ENCODE measurements at places on chromosomes 5 and 9.

DNA sequence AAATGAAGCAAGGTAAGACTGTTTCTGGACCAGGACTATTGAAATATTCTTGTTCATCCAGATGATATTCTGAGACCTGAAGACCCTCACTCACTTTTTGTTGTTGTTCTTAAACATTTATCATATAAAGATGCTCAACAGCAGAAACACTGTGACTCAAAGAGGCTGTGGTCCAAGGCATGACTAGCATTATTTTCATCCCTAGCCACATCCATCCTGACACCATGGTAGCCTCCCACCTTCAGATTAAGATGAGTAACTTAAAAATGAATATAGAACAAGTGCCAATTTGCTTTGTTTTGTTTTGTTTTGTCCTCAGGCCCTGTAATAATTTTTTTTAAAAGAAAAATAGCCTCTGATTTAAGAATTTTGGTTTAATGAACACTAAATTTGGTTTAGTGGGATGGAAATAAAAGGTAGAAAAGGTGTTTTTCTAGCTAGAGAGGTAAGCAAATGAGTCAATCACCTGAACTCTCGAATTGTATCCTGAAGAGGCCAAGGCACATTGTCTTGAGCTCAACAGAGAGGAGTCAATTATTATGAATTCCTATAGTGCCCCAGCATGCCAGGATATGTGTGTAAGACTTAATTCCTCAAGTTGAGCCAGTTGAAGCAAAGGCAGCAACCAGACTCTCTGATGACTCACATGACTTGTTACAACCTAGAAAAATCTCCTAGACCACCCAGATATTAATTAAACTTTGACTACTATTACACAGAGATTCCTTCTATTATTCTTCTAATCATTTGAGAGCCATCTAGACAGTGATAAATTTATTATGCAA, 380.1 kb upstream of the TUSC1 start:
- DNase-seq, result no peak

DNA sequence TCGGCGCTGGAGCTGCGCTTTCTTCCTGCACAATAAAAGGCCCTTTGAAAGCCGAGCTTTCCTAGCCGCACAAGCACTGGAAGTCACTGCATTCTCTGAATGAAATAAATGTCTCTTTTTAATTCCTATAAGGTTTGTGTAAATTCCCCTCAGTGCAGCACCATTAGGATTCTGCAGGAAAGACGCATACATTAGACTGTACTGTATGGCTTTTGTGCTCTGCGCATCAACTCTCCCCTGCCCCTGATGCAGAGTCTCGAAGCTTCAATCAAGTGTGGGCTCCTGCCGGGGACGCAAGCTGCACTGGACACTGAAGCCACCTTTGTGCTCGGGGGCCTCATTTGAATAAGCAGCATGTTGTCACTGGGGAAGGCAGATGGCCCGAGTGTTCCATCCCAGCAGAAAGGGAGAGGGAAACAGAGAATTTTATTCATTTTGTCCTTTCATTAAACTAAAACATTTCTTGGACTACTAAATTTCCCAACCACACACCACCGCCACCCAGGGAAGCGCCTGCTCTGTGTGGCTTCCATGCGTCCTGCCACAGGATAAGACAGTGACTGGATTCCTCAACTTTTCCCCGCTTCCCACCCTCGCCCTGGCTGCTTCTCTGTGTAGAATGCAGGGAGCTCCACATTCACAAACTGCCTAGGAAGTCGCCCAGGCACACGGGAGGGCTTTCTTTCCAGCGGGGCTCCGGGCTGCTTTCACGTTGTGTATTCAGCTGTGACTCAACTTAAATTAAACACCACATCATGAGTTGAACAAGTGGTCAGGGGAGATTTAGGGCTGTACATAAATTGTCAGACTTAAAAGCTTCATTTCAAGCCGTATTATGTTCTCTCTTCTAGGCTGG, 635.4 kb downstream of the IRX1 start:
- peak; percentile 54 for DNase-seq

- no peak for DNase-seq
Measured at GRCh38 chr5:40623480-40624420, 56.0 kb upstream of the PTGER4 start.

DNA sequence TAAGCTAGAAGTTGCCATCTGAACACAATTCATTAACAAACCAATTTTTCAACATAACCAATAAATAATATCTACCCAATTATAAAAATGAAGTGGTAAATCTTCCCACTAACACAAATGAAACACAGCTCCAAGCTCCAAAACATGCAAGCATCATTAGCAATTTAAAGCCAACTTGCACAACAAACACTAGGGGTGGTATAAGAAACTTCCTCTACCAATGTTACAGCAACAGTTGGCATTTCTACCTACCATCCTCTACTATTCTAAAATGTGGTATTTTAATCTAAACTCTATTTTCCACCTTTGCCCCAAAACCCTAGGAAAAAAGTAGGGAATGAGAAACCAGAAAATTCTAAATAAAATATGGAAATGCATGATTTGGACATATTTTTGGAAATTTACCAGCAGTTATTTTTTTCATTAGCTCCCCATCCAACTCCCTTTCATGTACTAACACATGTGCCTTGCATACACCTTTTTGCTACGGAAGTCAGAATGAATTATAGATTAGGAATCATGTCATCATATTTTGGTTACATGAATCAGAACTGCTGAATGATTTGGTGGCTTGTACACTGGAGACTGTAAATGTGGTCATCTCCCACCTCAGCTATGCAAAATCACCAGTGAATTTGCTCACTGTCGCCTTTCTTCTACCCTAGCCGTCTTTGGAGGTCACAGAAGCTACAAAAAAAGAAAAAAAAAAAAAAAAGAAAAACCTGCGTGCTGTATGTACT, 4.1 kb downstream of the NR6A1 start:
- no peak for DNase-seq

- no peak for DNase-seq
Measured at GRCh38 chr9:68749579-68750159, 44.6 kb downstream of the PIP5K1B start.

- DNase-seq, result peak; percentile 58
Measured at GRCh38 chr9:94623253-94623652, 16.1 kb downstream of the FBP1 start.

GRCh38 chr9:134163371-134164196, 780 bp downstream of the RNU6ATAC start:
- peak; percentile 52 for DNase-seq

DNA sequence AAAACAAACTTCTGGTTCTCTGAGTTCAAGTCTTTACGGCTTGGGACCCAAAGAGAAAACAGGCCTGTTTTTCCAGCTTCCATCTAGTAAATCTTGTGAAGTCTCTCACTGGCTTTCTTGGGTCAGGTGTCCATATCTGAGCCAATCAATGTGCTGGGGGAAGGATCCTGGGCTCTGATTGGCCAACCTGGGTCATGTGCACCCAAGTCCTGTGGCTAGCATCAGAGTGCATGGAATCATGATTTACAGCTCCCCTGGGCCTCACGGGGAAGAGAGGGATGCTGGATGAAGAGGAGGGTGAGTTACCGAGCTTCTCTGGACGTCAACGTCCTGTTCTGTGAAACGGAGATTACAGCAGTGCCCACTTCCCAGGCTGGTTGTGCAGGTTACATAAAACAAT, 19.4 kb downstream of the CXCL14 start:
- DNase-seq, result peak; percentile 49

DNA sequence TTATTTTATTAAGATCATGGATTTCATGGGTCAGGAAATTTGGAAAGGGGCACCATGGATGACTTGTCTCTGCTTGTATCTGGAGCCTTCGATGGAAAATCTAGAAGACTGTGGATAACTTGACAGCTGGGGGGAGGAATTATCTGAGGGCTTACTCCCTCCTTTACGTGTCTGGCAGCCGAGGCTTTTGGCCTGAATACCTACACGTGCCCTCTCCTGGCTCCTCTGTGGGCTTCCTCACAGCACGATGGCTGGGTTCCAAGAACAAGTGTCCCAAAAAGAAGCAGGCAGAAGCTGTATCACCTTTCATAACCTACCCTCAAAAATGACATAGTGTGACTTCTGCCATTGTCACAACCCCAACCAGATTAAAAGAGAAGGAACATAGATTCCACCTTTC, 228.9 kb downstream of the GRIA1 start:
- DNase-seq, result no peak

DNA sequence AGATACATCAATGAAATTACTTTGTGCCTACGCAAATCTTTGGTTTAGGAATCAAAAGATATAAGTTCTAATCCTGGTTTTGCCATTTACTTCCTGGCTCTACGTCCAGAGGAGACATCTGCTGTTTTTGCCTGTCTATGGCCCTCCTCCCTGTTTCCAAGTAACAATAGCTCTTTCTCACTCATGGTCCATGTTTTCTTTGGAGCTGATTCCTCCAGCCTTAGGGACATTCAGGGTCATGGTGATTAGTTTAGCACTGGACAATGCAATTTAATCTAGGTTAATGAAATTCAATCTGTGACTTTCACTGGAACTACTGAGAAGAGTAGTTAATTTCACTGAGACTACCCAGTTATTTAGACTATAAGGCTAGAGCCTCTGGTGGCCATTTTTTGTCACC, 170.6 kb downstream of the SEMA6A start:
- DNase-seq, result no peak
